ENCODE measurements at places on chromosomes 12 and 14. TPM values are rescaled to one million over a fixed set of nuclear protein-coding genes. Genes with fewer than 3 reads are reported as not detected.

DNA sequence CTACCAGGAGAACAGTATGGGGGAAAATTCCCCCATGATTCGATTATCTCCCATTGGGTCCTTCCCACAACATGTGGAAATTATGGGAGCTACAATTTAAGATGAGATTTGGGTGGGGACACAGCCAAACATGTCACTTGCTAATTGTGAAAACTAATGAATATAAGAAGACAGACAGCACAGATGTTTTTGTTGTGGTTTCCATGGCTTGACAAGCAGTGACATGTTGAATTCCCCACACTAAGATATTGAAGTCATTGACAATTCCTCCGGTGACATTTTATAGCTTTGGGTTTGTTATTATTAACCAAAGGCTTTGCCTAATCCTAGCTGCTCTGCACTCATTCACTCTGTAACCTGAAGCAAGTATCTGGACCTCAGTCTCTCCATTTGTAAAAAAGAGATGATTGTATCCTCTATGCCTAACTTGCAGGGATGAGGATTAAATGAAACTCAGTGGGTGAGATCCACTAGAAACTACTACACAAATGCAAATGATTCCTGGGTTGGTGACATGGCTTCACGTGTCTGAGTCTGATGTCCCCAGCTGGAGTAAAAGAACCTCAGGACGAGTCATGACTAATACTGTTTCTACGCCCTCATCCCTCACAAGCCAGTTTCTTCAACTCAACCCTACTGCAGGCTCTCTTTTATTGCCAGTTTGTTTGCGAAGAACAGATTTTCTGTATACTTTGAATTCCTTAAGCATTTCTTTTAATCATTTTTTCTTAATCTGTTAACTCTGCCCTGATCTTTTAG, 71.6 kb downstream of the ASCL1 start:
- no peak for DNase-seq

DNA sequence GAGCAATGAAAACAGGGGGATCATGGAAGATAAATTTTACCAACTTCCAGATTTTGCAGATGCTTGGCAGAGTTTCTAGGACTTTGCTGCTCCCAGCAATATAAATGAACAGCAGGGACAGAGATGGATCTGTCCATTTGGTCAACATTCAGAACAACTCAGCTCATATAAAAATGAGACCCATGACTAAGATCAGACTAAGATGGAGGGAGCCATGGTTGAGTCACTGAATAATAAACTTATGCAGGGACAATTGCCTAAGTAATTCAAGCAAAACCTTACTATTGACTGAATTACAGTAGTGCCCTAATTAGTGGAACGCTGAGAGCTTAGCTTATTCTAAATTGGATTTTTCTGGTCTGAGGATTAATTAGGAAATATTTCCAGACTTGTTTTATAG, 205.1 kb downstream of the SLC5A8 start:
- no peak for DNase-seq

- DNase-seq, result no peak
These were observed 5.0 kb upstream of the MMP19 start for GRCh38 chr12:55847603-55848291.

GRCh38 chr12:124736115-124737039, 127.3 kb downstream of the SCARB1 start:
- no peak for DNase-seq

GRCh38 chr12:59649203-59649602, 53.4 kb downstream of the SLC16A7 start:
- no peak for DNase-seq

DNA sequence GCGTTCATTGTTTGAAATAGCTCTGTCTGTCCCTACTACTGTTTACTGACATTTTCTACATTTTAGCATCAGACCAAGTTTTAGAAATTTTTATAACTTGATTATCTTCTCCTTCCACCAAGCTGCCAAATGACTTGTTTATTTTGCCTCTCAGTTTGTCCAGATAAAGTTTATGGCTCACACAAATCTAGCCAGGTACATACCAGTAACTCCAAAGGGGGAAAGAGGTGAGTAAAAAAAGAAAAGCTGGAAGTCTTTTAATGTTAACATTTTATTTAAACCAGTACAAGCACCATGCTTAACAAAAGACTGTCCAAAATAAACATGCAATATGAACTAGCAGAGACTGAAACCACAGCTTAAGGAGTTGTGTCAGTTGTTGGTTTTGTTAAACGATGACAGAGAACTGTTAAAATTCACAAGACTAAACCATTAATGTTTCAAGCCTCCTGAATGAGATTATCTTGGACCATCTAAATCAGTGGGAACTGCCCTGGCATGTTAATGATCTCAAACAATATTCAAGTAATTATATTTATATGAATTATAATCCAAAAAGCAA, 14.5 kb downstream of the GMFB start:
- no peak for DNase-seq

- DNase-seq, result no peak
These were observed 182.5 kb upstream of the NPAS3 start for GRCh38 chr14:32756173-32756572.

DNA sequence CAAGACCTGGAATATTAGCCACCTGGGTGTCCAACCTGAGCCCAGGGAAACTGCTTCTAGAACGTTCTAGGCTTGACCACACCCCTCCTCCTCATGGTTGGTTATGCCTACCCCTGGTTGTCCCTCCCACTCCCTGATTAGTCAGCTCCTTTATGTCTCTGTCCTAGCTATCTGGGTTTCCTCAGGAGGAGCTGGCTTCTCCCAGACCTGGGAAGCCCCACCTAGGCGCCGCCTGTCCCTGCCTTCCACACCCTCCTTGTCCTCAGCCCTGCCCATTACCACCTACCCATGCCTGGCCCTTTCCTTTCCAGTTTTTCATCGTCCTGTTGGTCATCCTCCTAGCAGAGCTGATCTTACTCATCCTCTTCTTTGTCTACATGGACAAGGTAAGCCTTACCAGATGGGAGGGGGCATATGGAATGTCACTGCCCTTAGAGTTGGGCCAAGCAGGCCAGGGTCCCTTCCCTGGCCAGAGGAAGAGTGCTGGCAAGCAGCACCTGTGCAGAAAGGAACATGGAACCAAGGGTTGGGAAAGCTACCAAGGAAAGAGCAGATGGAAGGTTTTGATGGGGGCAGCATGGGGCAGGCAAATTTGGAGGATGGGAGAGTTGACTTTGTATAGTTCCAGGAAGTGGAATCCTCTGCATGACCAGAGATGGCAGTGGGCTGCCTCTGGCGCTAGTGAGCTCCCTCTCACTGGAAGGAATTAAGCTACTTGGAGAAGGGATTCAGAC, 201.7 kb downstream of the TSPAN9 start:
- DNase-seq, result no peak

- no peak for DNase-seq
These were observed 1131.1 kb downstream of the TMEM121 start for GRCh38 chr14:106657460-106657859.

GRCh38 chr12:45220363-45220931, 4.6 kb downstream of the ANO6 start:
- DNase-seq, result no peak

DNA sequence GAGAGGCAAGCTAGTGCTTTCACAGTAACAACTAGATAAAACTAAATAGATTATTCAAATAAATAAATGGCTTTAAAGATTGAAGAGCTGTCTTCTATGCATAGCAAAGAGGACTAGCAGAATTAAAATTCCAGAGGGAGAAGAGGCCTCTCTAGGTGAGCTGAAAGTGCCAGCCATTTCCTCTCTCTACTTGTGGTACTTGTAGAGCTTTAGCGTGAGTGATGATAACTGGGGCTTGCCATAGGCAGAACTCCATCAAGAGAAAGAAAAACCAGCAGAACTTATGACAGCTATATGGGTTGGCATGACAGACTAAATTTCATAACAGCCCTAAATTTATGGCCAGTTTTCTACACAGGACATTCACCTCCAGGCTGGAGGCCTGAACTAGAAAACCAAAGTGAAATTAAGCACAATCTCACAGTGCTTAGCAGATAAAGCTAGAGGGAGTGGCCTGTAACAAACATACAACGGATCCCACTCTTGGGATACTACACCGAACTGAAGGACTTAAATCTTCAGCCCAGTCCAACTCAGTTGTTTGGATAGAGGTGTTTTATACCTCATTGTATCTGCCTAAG, 11.0 kb downstream of the SPTLC2 start:
- no peak for DNase-seq

GRCh38 chr14:92144708-92145107, 22.9 kb downstream of the CPSF2 start:
- no peak for DNase-seq

- no peak for DNase-seq
These were observed 83.3 kb downstream of the ATXN7L3B start for GRCh38 chr12:74620921-74621320.

- no peak for DNase-seq
These were observed 290.2 kb upstream of the FLRT2 start for GRCh38 chr14:85239791-85240190.

DNA sequence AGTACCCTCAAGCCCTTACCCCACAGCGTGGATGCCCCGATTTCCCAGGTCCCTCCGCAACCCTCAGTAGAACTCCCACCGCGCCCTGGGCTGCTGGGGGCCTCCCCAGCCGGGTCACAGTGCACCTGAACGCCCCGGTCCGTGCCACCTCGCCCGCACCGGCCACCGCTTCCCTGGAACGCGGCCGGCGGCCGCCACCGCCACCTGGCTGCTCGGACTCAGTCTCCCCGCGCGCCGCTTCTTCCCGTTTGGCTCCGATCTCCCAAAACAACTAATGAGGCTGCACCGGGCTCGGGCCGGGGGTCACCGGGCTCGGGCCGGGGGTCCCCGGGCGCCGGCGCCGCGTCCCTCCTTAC, 1.0 kb downstream of the ITPK1 start:
- peak; percentile 22 for DNase-seq

- DNase-seq, result no peak
These were observed 430.0 kb upstream of the SOX5 start for GRCh38 chr12:24379433-24379832.

DNA sequence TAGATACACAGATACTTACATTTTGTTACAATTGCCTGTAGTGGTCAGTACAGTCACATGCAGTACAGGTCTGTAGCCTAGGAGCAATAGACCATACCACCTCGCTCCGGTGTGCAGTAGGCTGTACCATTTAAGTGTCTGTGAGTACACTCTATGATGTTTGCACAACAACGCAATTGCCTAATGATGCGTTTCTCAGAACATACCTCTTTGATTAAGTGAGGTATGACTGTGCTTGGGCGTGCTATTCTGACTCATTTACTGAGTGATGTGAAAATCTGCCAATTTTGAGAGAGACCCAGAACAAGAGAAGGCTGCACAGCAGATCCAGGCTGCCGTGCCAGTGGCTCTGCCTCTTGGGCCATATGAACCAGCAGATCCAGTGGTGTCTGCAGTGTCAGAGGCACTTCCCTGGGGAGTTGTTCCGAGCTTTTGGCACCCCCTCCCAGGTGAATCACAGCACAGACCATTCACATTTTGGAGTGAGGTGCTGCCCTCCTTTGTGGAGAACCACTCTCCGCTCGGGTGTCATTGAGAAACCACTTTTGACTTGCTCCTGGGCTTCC, 20.4 kb downstream of the DLK1 start:
- DNase-seq, result no peak

DNA sequence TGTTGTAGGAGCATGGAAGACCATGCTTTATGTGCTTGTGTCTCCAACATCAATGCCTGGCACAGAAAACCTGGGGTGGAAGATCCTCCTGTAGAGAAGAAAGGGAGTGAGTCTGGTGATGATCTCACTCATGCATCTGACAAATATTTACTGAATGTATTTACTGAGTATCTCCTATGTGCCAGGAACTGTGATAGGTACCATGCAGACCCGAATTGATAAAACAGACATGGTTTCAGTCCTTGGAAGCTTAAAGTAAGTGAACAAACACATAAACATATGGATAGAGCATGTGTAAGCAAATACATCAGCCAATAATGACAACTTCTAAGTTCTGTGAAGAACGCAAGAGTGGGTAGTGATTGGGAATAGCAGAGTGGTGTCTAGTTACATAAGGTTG, 117.0 kb upstream of the CCDC198 start:
- no peak for DNase-seq

- no peak for DNase-seq
These were observed 142.9 kb upstream of the KITLG start for GRCh38 chr12:88723219-88723618.

- no peak for DNase-seq
These were observed 13.1 kb downstream of the EVL start for GRCh38 chr14:100078216-100078803.

DNA sequence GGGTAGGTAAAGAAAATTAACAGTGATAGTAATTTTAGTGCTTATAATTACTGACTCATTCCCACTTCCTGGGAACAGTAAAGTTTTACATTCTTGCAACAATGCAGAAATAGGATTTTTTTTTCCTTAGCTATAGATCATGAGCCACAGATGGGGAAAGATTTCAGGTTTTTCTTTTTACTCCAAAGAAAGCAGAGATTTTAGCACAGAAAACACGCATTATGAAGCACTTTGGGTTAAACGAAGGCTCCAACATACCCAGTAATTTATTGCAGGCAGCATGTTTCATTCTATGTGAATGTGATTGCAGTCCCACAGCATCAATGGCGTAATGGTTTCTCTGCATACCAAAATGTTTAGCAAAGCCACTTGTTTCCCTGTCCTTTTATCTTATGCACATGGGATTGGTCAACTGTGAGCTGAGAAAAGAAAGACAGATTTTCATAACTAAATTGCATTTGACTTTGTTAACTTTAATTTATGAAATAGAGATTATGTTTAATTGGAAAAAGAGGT, 124.6 kb upstream of the E2F7 start:
- DNase-seq, result no peak

- DNase-seq, result no peak
These were observed 250.9 kb upstream of the SYT10 start for GRCh38 chr12:33690562-33690961.

DNA sequence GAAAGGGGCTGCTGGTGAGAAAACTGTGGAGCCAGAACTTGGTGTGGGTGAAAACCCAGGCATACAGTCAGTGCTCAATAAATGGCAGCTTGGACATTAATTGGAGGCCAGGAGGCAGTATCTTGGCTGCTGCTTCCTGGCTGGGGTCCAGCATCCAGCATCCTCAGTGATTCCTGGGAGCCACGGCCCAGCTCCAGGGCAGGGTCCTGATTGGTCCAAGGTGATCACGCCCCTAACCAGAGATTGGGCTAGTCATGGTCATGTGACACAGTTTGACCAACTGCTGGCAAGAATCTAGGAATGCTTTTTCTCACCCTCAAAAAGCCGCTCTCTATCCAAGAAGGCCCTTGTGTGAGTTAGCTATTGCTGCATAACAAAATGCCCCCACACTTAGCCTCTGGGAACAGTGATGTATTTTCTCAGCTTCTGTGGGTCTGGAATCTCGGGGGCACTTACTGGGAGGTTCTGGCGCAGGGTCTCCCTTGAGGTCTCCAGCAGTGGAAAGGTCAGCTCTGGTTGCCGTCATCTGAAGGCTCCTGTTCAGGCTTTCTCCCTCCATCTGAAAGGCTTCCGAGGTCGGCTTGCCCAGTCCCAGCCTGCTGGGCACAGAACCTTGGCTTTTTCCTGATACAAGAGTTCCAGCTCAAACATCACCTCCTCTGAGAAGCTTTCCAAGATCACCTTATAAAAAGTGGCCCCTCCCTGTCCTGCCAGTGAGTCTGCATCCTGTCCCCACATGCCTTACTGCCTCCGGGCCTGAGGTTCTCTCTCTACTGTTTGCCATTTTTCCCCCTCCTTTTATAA, 119.2 kb upstream of the NCOR2 start:
- DNase-seq, result no peak

PPFIA2 gene
- 1.1 TPM for total RNA-seq

RIN3 gene
- total RNA-seq, result 6.7 TPM

MIP gene
- not detected for total RNA-seq

CLSTN3 gene
- 202 TPM for total RNA-seq

CCDC175 gene
- 0.20 TPM for total RNA-seq

KLRD1 gene
- total RNA-seq, result 0.48 TPM

STAB2 gene
- total RNA-seq, result not detected

USP44 gene
- 13.3 TPM for total RNA-seq

DNAI7 gene
- total RNA-seq, result 3.1 TPM

OR6C2 gene
- total RNA-seq, result not detected
